Mesothelial cell of epicardium (in vitro differentiated cells): ENCODE measurements at places on chromosomes 4 and X. TPM values are rescaled to one million over a fixed set of nuclear protein-coding genes. Genes with fewer than 3 reads are reported as not detected.

GRCh38 chr4:46986922-46987638 lies 6.3 kb downstream of the GABRA4 start:
- H3K27me3 ChIP-seq, result peaks cover 10% of the 10 kb centered on the region
- H3K27ac ChIP-seq, result no peak overlapping the region
- DNase-seq, result no peak

DNA sequence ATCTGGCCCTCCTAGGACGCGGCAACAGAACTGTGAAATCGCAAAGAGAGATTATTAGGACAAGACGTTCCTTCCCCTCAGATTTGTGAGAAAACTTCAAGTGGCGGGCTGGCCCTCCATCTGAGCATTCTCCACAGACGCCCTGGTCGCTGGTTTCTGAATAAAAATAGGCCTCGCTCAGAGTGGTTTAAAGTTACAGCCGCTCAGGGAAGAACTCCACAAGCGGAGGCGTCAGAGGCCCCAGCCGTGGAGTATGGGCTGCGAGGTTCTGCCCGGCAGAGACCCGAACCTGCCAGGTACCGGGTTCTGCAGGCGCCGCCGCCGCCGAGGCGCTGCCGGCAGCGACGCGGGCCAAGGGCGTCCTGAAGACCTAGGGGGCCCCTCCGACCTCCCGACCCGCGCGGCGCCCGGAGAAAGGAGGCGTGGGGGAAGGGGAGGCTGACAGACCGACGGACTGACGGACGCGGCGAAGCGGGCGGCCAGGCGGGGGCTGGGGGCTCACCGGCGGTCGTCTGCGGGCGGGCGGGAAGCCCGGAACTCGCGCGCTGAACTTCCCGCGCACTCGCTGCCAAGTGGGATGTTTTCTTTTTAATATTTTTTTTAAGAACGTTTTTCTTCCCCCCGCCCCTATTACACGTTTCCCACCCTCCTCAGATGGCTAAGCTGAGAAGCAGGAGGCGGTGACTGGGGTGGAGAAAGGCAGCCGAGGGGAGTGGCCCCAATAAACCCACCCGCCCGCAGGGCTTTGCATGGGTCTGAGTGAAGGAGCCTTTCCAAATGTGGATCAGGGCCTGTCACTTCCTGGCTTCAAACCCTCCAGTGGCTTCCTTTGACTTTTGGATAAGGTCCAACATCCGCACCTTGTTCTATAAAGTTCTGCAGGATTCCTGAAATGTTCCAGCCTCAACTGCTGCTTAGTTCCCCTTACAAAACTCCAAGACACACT lies at the start of gene PABPC4L:
TSS of gene PABPC4L (minus strand) at position 574 of the 946 bp plus-strand sequence. CDS start 770 bp downstream, outside the sequence.
- peaks cover 10% of the 10 kb centered on the region for H3K36me3 ChIP-seq
- peak within 1 kb of the TSS; percentile 92 for H3K27ac ChIP-seq
- no peaks in the 10 kb centered on the region for H3K27me3 ChIP-seq
- peak; percentile 61 for DNase-seq
- peak within 1 kb of the TSS; percentile 72 for H3K4me3 ChIP-seq

The MGAT4D gene
- not detected in 3 replicates for total RNA-seq

- no peaks in the 10 kb centered on the region for H3K27me3 ChIP-seq
- peaks cover 19% of the 10 kb centered on the region for H3K4me1 ChIP-seq
- no peak overlapping the region for H3K4me3 ChIP-seq
- no peak for DNase-seq
- H3K36me3 ChIP-seq, result no peaks in the 10 kb centered on the region
Observed at GRCh38 chr4:136281889-136282288, 1250.4 kb downstream of the PCDH18 start.

DNA sequence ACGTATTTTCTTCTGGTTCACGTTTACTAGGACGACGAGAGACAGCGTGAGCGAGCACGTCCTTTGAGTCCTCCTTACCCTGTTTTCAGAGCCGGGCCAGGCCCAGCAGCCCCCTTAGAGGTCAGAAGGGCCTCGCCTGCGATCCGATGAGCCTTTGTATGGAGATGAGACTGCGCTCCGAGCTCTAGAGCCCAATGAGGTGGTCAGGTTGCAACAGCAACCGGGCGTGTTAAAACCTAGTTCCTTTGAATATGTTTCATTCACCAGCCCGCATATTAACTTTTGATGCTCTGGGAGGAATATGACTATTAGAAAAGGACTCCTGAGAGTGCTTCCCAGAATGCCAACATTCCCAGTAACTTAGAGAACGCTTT lies 55.6 kb upstream of the TADA2B start:
- H3K4me1 ChIP-seq, result peaks cover 57% of the 10 kb centered on the region
- H3K27me3 ChIP-seq, result no peaks in the 10 kb centered on the region
- DNase-seq, result no peak
- H3K27ac ChIP-seq, result peak overlapping the region; percentile 99

The AMOT gene
- total RNA-seq, result 343 to 361 TPM (median 359 TPM) in 3 replicates

The NAA11 gene
- total RNA-seq, result not detected in 3 replicates

The CLCN3 gene
- 57.4 to 59.4 TPM (median 58.3 TPM) in 3 replicates for total RNA-seq

The TMEM131L gene
- 11.0 to 13.9 TPM (median 11.4 TPM) in 3 replicates for total RNA-seq
